CD8-positive, alpha-beta memory T cell (primary cell): ENCODE measurements at places on chromosomes 2 and 18.

- H3K36me3 ChIP-seq = no peaks in the 10 kb centered on the region
- no peak overlapping the region for H3K27ac ChIP-seq
- DNase-seq = no peak
- H3K4me3 ChIP-seq = no peak overlapping the region
- H3K27me3 ChIP-seq = no peaks in the 10 kb centered on the region
These were observed 3.1 kb upstream of the MOB1A start for GRCh38 chr2:74181739-74182138.

DNA sequence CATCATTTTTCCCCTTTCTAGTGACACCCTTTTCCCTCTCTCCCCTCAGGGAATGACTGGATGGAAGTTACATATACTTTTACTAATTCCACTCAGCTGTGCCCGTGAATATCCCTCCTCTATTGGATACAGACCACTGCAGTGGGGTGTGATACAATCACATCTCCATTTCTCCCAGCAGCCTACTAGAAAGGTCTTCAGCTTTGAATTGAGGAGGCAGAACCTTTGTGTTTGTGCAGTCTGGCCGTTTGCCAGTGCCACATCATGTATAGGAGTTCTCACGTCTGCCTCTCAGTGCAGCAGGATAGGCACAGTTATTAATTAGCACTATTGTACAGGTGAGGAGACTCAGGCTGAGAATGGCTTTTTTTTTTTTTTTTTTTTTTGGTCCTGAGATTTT is 16.4 kb downstream of the TNFRSF11A start:
- H3K27me3 ChIP-seq = no peaks in the 10 kb centered on the region
- DNase-seq = no peak
- no peak overlapping the region for H3K4me3 ChIP-seq
- no peak overlapping the region for H3K27ac ChIP-seq

DNA sequence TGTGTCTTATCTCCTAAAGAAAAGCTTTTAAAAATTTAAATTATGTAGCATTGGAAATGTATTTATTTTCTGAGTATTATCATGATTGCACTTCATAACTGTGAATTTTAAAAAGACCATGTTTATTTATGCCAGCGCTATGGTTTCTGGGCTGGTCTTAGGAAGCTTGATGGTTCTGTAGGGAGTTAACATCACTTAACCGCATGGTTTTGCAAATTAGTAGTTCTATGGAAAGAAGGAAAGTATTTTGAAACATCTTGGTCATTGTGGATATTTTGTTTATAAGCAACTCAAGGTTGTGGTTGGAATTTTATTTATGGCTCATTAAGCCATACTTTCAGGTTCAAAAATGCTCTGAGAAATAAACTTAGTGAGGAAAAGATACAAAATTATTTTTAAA is 549.4 kb downstream of the STK39 start:
- H3K27ac ChIP-seq = no peak overlapping the region
- DNase-seq = no peak
- no peaks in the 10 kb centered on the region for H3K4me1 ChIP-seq
- H3K27me3 ChIP-seq = no peaks in the 10 kb centered on the region
- H3K36me3 ChIP-seq = no peaks in the 10 kb centered on the region
- no peak overlapping the region for H3K4me3 ChIP-seq

GRCh38 chr2:144322379-144322778 is 197.5 kb downstream of the ZEB2 start:
- no peak overlapping the region for H3K27ac ChIP-seq
- DNase-seq = no peak
- H3K27me3 ChIP-seq = no peaks in the 10 kb centered on the region

- H3K4me3 ChIP-seq = no peak overlapping the region
- no peak for DNase-seq
- no peaks in the 10 kb centered on the region for H3K4me1 ChIP-seq
- no peaks in the 10 kb centered on the region for H3K36me3 ChIP-seq
- no peaks in the 10 kb centered on the region for H3K27me3 ChIP-seq
These were observed 9.7 kb downstream of the COBLL1 start for GRCh38 chr2:164831887-164832286.

DNA sequence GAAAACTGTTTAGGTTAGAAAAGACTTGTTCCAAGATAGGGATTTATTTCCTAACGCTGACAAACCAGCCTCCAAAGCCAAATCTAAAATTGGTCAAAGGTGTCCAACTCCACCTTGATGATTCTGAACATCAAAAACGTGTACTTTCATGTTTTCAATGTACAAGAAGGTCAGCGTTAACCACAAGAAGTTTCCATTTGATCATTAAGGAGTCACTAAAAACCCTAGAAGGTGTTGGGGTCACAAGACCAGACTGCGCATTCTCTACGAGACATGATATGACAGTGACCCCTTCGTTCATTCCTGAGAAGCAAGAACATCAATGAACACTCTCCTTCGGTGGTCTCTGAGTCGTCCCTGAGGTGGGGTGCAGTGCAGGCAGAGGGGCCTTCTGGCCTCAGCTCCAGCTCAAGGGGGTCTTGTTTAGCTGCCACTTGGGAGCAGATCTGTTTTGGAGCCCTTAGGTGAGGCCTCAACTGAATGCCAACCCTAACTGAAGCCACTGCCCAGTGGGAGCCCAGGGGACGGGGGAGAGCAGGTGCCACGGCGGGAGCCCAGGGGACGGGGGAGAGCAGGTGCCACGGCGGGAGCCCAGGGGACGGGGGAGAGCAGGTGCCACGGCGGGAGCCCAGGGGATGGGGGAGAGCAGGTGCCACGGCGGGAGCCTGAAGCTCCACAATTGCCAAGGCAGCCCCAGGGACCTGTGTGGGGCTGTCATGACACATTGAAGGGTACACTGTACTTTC is 55.2 kb downstream of the PARD6G start:
- no peaks in the 10 kb centered on the region for H3K4me1 ChIP-seq
- no peaks in the 10 kb centered on the region for H3K27me3 ChIP-seq
- H3K4me3 ChIP-seq = no peak overlapping the region
- H3K27ac ChIP-seq = no peak overlapping the region
- no peaks in the 10 kb centered on the region for H3K36me3 ChIP-seq
- DNase-seq = no peak

DNA sequence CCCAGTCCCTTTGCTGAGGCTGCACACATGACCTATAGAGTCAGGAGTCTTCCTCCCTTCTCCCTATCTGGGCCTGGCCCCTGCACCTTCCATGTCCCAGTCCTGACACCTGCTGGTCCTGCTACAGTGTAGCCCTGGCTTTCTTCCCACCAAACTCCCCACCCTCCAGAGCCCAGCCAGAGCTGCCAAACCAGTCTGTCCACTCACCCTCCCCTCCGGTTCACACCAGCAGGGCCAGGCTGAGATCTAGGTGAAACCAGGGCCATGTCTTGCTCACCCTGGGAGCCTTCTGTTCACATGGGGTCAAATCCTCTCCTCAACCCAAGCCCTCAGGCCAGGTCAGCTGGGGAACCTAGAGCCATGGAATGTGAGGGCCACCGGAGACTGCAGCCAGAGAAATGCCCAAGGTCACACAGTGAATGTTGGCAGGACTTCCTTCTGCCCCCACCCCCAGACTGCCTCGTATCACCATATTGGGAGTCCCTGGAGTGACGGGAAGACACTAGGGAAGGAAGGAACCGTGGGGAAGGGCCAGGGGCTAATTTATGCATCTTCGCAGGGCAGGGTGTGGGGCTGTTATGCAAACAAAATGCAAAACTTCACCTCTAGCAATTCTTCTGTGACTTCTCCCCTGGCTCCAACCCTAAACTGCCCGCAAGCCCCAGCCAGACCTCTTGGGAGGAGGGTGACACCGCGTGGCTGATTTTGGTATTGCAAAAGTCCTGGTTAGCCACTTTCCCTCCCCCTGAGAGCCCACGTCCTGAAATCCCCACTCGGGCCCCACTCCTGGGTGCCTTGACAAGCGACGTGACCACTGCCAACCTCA is 14.6 kb downstream of the TNS1 start:
- no peak for DNase-seq
- no peak overlapping the region for H3K27ac ChIP-seq

- peaks cover 5% of the 10 kb centered on the region for H3K27me3 ChIP-seq
- no peak for DNase-seq
- H3K4me3 ChIP-seq = no peak overlapping the region
- no peaks in the 10 kb centered on the region for H3K4me1 ChIP-seq
- H3K27ac ChIP-seq = no peak overlapping the region
These were observed 797 bp downstream of the KLHL14 start for GRCh38 chr18:32771871-32772580.

GRCh38 chr2:98102878-98103277 is 15.9 kb downstream of the VWA3B start:
- H3K27me3 ChIP-seq = no peaks in the 10 kb centered on the region
- H3K4me3 ChIP-seq = no peak overlapping the region
- H3K4me1 ChIP-seq = no peaks in the 10 kb centered on the region
- no peaks in the 10 kb centered on the region for H3K36me3 ChIP-seq
- no peak for DNase-seq

- H3K4me3 ChIP-seq = no peak overlapping the region
- H3K36me3 ChIP-seq = no peaks in the 10 kb centered on the region
- no peaks in the 10 kb centered on the region for H3K27me3 ChIP-seq
- H3K27ac ChIP-seq = no peak overlapping the region
These were observed 83.3 kb upstream of the SCN1A start for GRCh38 chr2:166211079-166211478.

GRCh38 chr18:25979369-25980040 is 110.9 kb downstream of the SS18 start:
- no peak overlapping the region for H3K4me3 ChIP-seq
- H3K36me3 ChIP-seq = no peaks in the 10 kb centered on the region
